ENCODE measurements at places on chromosomes 12 and 14.

DNA sequence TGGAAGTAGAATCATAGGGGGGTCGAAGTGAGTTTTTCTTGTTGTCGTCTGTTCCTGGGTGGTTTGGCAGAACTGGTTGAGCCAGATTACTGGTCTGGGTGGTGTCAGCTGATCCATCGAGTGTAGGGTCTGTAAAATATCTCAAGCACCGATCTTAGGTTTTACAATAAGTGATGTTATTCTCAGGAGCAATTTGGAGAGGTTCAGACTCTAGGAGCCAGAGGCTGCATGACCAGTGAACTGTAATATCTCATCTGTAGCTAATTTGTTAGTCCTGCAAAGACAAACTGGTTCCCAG, 9.7 kb upstream of the SERPINA1 start:
- no peak for DNase-seq

GRCh38 chr14:23645812-23646647, 9.9 kb downstream of the DHRS2 start:
- DNase-seq: no peak

DNA sequence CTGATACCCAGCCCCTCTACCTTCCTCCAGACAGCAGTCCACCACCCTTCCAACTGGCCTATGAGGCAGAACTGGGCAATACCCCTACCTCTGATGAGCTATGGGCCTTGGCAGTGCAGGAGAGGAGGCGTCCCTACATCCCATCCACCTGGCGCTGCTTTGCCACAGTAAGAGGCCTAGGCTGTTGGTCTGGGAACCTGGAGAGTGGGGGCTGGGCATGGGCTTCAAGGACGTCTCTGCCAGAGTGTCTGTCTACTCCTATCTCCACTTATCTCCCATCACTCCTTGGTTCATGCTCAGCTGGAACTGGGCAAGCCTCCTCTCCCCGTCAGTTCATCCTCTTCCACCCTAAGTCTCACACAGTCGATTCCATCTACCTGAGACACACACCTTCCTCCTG, 6.5 kb downstream of the AMHR2 start:
- DNase-seq: no peak

- no peak for DNase-seq
Observed at GRCh38 chr14:104266631-104267575, 128.5 kb downstream of the KIF26A start.

DNA sequence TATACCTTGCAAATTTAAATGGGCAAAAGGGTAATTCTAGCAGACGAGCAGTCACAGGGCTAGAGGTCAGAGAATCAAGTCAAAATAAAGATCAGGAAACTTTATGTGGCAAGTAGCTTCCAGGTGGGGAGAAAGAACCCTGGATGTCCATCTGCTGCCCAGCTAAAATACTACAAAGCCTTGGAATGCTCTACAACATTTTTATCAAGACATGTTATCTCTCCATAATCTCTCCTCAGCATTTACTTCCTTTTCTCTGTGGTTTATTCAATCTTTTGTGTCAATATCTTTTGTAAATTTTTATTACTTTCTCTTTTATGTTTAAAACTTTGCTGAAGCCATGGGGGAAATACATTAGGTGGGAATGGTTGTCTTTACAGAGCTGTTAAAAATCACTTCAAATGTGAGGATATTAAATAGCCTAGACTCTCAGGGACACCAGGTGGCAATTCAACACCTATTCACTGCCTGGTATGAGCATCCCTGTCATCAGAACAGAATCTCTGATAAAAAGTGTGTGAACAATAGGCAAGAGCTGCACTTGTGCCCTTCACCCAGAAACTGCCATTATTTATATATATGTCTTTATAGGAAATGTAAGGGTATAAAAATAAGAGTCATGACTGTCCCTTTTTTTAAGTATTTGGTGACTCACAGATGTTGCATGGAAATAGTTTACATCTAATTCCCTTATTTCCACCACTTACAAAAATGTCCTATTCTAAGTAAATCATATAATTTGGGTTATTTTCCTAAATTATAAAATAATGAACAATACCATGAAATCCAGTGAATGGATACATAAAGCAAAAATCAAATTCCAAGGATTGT, 152.9 kb downstream of the EPS8 start:
- no peak for DNase-seq

DNA sequence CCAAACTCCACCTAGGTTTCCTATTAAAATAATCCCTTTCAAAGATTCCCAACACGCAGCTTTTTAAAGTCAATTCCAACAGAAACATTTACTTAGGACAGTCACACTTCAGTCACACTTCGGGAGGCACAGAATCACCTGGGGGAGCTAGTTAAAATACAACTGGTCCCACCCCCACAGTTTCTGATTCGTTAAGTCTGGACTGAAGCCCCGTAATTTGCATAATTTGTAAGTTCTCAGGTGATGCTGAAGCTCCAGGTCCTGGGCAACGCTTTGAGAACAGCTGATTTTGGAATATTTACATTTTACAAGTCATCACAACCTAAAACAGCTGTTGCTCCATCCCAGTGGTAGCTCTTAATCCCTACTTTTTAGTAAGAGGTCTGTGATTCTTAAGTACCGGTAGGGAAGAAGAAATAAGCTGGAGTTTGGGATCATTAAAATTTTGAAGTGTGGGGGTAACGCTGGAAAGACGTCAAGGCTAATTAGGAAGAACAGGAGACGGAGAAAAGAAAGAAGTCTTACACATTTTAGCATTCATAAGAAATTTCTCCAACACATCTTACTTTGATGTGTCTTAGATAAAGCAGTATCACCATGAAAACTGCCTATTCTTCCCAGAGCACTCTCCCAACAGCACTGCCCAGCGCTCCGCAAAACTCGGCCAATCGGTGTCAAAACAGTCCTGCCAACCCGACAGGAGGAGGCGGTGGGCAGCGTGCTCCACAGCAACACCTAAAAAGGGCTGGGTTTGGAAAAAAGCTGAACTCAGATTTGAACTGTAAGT, 1.1 kb downstream of the IPO8 start:
- DNase-seq: no peak

DNA sequence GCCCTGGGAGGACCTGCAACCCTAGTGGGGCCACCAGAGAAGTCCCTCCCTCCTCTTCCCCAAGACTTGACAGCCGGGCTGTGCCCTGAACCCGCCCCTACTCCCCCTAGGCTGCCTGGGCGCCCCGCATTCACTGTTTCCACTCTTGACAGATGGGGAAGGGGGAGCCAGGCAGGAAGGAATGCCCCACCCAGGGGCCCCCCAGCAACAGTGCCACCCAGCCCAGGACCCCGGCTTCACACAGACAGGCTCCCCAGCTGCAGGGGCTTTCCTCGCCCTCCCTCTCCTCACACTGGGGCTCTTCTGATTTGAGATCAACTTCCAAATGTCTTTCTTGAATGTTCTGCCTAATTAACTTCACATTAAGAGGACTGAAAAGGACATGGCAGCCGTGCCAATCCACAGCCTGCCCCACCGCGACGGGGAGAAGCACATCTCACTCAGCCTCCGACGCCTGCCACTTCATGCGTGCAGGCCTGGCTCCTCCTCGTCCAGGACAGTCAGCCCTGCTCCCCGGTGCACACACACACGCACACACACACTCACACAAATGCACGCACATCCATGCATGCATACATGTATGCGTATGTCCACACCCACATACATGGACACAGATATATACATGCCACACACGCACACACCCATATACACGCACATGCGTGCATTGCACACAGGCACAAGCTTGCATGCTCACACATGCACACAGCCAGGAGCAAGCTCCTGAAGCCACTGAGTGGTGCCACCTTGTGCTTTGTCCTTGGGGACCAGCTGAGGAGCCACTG, 19.6 kb upstream of the C14orf180 start:
- no peak for DNase-seq

GRCh38 chr14:75393794-75394193, 34.0 kb upstream of the JDP2 start:
- no peak for DNase-seq

- DNase-seq: no peak
Observed at GRCh38 chr14:44963044-44963528, 1.1 kb downstream of the TOGARAM1 start.

DNA sequence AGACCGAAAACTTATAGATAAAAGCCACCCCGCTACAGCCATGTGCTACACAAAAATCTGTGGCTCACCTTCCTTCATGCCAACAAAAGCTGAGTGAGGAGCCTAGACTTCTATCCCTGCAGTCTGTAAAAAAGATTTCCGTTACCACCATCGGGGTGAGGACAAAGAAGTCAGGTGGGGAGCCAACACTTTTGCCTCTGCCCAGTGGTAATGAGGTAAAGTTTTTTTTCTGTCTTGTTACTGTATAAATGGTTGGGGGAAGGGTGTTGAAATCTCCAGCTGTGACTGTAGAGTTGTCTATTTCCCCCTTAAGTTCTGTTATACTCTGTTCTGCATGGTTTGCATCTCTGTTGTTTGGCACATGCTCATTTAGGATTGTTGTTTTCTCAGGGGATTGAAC, 707.8 kb downstream of the FLRT2 start:
- no peak for DNase-seq

DNA sequence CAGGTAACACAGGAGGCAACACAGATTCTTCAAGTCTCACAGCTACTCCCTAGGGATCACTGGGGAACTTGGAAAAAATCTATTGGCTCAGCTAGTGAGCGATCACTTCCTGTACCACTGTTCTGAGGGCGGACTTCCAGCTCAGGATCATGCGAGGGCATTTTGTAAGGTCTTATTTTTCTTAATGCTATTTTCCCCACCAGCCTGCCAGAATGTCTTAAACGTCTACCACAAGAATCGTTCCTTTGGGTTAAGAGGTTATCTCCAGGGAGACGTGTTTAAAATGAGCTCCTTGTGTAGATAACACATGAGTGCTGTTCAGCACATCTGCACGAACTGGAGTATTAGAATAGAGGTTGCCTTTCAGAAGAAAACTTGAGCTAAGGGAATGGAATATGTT, 162.6 kb downstream of the ETNK1 start:
- no peak for DNase-seq

GRCh38 chr12:13277293-13277692, 80.8 kb downstream of the EMP1 start:
- DNase-seq: no peak

DNA sequence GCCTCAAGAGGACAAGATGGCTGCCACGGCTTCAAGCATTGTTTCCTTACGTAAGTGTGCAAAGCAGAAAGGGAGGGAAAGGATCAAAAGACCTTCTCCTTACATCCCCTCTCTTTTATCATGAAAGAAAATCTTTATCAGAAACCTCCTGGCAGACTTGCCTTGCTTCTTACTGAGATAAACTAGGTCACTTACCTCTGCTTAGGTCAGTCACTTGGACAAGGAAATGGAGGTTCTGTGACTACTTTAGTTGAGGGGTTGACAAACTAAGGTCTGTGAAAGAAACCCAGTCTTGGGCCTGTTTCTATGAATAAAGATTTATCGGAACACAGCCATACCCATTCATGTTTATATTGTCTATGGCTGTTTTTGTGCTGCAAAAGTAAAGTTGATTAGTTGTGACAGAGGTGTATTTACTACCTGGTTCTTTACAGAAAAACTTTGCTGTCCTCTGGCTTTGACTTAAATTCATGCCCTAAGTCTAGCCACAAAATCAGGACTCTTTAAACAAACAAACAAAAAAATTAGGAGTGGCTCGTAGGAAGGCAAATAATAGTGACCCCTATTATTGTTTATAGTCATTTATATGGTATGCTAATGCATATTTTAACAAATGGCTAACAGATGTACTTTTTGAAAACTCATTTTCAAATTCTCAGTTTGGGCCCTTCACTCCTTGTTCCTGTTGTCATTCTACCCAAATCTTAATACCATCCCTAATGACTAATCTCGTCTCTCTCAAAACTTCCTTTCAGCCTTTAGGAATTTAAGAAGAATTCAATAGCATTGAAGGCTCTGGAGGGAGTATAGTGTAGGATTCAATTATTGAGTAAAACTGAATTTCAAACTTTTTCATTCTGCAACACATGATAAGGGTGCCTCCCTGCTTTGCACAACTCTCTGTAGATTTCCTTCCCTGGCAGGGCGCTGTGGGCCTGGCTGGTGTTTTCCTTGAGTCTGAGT, 42.0 kb upstream of the ATP2B1 start:
- no peak for DNase-seq

GRCh38 chr12:2489275-2489674, 305.5 kb upstream of the FKBP4 start:
- no peak for DNase-seq

DNA sequence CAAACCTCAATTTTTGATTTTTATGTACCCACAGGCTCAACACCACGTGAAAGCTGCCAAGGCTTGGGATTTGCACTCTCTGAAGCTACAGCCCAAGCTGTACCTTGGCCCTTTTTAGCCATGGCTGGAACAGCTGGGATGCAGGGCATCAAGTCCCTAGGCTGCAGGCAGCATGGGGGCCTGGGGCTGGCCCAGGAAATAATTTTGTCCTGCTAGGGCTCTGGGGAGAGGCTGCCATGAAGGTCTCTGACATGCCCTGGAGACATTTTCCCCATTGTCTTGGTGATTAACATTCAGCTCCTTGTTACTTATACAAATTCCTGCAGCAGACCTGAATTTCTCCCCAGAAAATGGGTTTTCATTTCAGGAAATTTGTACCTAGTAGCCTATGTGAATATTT, 103.7 kb downstream of the SCAF11 start:
- DNase-seq: no peak

- DNase-seq: no peak
Observed at GRCh38 chr14:35632271-35632670, 98.3 kb downstream of the INSM2 start.

DNA sequence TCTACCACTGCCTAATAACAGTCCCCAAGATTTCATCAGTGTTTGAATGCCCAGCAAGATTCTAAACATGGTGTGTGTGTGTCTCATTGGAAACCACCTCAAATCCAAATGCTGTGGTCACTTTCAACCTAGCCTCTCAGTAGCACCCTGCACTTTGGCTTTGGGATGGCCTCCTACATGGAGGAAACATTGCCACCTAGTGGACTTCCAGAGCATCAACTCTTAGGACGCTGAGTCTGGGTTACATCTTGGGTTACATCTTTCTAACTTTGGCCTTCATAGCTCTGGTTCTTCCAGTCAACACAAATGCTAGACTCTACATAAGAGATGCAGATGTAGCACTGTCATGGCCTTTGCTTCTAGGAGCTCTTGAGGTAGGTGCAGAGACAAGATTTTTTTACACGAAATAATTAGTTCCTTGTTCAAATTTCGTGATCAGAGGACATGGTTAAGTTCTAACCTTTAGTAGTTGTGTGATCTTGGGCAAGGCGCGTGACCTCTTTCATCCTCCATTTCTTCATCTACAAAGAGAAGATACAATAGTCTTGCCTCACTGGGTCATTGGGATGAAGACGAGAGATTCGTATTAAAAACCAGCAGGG, 113.5 kb upstream of the VASH1 start:
- no peak for DNase-seq

Measured in smooth muscle cell of the brain vasculature (primary cell).